NCI-H1694 (cell line): ENCODE measurements at places on chromosomes 1 and 21.

- DNase-seq = no peak
Measured at GRCh38 chr21:25551569-25551968, 55.7 kb downstream of the MRPL39 start.

DNA sequence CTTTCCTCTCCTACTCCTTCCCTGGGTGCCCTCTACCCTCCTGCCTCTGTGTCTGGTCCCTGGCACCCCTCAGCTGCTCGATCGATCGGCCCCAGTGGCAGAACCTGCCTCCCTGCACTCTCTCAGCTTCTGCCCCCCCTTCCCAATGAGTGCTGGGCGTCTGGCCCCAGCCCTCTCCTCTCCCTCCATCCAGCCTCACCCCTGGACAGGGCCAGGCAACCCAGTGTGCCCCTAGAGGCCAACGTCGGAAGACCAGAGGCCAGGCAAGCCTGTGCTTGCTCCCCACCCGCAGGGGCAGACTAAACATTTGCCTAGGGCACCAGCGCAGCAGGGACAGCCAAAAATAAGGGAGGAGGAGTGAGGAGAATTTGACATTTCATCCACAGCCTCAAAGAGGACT, 43.5 kb downstream of the LGR6 start:
- peak; percentile 17 for DNase-seq

GRCh38 chr1:224615861-224616755, at the start of gene CNIH3:
Gene CNIH3, plus strand, starts transcription at chr1:224616317. Its CDS starts 858 bp downstream, at chr1:224617175.
- DNase-seq = peak; percentile 49

DNA sequence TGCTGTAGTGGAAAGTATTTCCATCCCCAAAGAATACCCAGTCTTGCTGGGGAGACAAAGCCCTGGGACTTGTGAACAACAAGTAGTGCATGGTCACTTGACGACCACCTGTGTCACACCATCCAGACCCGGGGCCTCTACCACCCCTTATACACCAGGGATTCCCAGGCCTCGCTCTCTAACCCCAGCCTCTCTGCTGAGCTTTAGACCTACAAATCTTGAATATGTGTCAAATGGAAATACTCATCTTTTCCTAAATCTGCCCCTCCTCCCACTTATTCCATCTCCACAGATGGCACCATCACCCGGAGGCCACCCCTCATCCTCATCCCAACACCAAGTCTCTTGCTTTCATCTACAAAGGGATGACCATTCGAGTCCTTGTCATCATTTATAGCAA, 875 bp upstream of the RNASEL start:
- no peak for DNase-seq

DNA sequence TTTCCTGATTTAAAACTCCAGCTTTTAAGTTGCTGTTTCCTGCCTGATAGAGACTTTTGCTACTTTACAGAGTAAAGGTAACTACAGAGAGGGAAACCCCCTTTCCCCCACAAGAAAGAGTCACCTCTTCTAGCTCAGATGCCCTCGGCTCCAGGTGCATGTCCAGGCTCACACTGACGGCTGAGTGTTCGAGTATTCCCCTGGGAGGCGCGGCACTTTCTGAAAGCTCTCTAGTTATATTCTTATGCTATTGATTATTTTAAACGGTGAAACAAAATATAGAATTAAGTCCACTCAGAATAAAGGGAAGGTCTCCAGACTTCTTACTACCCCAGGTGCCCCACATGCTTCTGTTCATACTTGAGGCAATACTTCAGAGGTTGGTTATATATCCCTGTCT, 160.3 kb upstream of the FMN2 start:
- DNase-seq = no peak

DNA sequence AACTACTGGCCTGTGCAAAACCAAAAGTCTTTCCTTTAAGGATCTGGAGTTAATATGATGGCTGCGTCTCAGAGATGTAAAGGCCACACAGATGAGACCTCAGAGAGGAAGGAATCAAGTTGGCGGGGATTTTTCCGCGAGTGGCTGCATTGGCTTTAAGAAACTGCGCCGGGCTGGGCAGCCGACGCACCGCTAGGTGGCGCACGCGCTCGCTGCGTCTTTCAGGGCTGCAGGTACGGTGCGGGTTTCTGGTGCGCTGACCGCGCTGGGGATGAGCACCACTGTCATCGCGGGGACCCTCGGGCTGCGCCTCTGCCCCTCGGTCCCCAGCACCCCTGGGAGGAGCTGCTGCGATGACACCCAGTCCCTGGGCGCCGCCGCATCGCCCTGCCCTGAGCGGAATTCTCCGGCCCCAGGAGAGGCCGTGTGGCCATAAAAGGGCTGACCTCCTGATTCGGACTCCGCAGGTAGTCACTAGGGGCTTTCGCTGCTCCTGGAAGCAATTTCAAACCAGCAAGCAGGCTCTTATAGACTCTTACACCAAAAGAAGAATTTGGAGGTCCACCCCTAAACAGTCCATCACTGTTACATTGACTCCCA, 241.0 kb downstream of the KCNJ6 start:
- DNase-seq = peak; percentile 42

- DNase-seq = no peak
Measured at GRCh38 chr1:83619170-83619896, 379.6 kb downstream of the TTLL7 start.

DNA sequence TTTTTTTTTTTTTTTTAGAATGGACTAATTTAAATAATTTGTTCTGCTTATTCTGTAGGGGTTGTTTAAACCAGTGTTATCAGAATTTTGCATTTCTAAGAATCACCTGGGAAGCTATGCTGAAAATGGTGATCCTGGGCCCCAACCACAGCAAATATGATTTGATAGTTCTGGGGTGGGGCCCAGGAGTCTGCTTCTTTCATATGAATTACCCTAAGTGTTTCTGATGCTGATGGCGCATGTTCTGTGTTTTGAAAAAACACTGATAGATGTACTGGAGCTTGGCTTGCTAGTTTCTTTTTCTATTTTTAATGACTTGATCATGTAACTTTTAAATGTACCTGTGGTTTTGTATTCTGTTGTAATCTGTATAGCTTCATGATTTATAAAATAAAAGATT, 89.3 kb downstream of the CDC14A start:
- DNase-seq = no peak

DNA sequence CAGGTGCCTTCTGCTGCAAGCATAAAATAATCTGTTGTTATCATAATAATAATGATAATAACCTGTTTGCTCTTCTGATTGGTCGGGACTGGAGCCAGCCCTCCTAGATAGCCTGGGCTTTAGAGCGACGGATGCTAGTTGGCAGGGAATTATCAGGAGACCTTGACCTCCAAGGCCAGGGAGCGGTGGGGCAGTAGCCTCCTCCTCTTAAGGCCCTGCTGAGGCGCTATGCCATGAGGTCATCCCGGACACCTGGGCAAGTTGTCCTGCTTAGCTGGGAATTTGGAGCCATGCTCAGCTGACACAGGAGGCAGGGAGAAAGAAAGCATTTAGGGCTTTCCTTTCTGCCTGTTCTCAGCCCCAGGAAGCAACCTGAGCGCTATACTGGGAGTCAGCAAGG, 15.6 kb downstream of the C1orf115 start:
- no peak for DNase-seq

- no peak for DNase-seq
Measured at GRCh38 chr1:31626223-31627207, 9.0 kb downstream of the HCRTR1 start.

GRCh38 chr1:179014123-179014522, 11.6 kb upstream of the FAM20B start:
- DNase-seq = no peak

DNA sequence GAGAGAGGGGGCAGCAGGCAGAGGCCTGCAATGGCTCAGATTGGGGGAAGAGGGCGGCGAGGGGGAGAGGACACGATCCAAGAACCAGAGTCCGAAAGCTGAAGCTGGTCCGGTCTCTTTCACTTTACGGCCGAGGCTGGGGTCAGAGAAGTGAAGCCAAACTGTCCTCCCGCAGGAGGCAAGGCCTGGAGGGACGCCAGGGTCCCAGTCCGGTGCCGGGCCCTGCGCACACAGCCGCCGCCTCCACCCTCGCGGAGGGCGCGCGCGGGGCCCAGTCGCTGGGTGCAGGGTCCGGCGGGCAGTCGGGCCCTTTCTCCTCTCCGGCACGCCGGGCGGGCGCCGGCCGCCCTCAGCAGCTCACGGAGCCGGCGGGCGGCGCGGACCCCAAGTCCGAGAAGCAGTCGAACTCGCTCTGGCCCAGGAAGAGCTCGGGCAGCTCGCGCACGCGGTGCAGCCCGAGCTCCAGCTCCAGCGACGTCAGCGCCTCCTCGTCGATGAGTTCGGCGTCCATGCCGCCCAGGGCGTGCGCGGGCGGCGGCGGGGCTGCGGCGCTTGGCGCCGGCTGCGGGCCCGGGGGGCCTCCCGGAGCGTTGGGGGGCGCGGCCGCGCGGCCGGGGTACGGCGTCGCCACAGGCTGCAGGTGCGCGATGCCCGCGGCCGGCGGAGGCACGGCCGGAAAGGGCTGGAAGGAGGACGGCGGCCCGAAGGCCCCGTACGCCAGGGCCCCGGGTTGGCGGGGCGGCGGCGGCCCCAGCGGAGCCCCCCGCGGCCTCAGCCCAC, 749 bp downstream of the CITED4 start:
- no peak for DNase-seq

GRCh38 chr1:158285756-158286241, 3.9 kb upstream of the CD1C start:
- no peak for DNase-seq

DNA sequence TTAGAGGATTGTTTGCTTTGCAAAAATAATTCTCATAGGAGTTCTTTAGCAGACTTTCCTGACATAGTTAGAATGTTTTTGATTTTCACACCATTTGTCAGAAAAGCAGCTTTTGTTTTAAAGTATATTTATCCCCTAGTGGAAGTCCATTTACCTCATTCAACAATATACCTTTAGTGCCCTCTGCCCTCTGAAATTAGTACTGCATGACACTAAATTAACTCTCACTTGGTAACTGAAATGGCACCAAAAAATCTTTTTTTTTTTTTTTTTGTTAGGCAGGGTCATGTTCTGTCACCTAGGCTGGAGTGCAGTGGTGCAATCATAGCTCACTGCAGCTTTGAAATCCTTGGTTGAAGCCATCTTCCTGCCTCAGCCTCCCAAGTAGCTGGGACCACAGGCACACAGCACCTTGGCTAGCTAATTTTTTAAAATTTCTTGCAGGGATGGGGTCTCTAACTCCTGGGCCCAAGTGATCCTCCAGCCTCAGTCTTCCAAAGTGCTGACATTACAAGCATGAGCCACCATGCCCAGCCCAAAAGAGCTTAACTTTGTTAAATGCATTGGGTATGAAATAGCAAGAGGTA, 13.6 kb downstream of the LRRC42 start:
- peak; percentile 51 for DNase-seq

DNA sequence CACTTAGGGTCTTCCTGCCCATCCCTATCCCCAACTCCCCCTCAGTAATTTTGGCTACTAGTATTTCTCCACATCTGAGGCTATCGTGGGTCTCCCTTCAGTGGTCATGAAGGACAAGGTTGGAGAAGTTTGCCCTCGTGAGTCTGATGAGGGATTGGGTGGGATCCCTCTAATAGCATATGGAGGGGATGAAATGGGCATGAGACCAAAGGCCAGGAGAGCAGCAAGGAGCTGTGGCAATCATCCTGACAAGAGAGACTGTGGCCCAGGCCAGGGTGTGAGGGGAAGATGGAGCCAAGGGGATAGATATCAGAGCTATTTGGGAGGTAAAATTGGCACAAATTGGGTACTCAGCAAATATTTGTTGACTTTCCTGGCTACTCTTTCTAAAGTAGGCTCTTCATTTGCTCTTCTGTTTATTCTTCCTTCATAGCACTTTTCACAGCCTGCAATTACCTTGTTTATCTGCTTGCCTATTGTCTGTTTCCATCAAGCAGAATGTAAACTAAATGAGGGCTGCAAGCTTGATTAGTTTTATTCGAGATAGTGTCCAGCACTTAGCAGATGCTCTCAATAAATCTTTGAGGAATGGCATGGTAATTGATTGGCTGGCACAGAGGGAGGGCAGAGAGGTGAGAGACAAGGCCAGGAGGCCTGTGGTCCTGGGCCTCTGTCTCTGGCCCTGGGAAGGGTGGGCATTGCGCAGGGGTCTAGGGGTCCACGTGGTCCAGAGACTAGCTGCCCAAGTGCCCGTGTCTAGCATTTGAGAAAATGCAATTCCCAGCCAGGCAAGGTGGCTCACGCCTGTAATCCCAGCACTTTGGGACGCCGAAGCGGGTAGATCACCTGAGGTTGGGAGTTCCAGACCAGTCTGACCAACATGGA, 1.5 kb upstream of the PLK3 start:
- DNase-seq = no peak

GRCh38 chr1:218351391-218352074, 6.4 kb downstream of the TGFB2 start:
- DNase-seq = no peak

GRCh38 chr1:216553040-216553439, 129.8 kb upstream of the USH2A start:
- DNase-seq = no peak

DNA sequence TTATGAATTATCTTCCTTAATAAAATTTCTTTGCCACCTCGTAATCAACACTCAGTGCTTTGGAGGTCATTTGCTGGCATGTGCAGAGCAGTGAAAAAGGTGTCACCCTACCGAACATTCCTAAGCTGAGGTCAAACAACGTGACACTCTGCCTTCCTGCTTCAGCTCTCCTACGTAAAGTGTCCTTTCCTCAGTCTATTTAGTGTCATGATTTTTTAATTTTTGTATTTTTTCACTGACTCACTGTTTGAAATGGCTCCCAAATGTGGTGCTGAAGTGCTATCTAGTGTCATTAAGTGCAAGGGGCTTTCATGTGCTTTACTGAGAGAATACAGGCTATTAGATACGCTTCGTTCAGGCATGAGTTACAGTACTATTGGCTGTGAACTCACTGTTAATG, 37.0 kb upstream of the ITPKB start:
- DNase-seq = no peak

- no peak for DNase-seq
Measured at GRCh38 chr1:102842606-102843005, 265.7 kb downstream of the COL11A1 start.

DNA sequence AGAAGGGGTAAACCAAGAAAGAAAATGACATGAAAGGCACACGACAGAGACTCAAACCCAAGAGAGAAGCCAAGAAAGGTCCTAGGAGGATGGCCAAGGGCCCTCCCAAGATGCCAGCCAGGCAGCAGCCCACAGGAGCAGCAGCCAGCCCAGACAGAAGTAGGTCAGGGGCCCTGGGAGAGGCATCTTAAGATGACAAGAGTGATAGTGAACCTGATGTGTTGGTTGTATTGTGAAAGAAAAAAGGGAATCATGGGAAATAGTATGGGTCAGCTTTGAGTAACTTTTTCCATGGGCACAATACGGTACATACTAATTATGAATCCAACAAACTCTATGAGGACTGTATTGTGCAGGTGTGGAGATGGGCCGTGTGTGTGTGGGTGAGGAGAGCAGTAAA, 3.3 kb downstream of the CCSAP start:
- no peak for DNase-seq
